ENCODE measurements at places on chromosomes 5 and 9. TPM values are rescaled to one million over a fixed set of nuclear protein-coding genes. Genes with fewer than 3 reads are reported as not detected.

The MEIKIN gene
- total RNA-seq: not detected

The PGM5 gene
- not detected for total RNA-seq

The SLC1A1 gene
- 1.1 TPM for total RNA-seq

The C9 gene
- total RNA-seq: not detected

The NIM1K gene
- total RNA-seq: 0.23 TPM

The PIK3R1 gene
- 5.9 TPM for total RNA-seq

The TRIM14 gene
- total RNA-seq: 13.2 TPM

The SOHLH1 gene
- total RNA-seq: not detected

The C1QTNF2 gene
- 0.15 TPM for total RNA-seq

The LHFPL2 gene
- total RNA-seq: 55.3 TPM

The C1QTNF3 gene
- total RNA-seq: 0.53 TPM

The ANKRD20A1 gene
- total RNA-seq: 1.0 TPM

The ARL10 gene
- 0.61 TPM for total RNA-seq

The OTP gene
- total RNA-seq: 0.03 TPM

The NOL6 gene
- 62.8 TPM for total RNA-seq

The RAB3C gene
- total RNA-seq: not detected

The UGT3A1 gene
- total RNA-seq: not detected

The CDO1 gene
- not detected for total RNA-seq

The ZNF454 gene
- total RNA-seq: not detected

The NR4A3 gene
- 2.1 TPM for total RNA-seq

The ENTREP1 gene
- 0.43 TPM for total RNA-seq

The TSSK1B gene
- not detected for total RNA-seq

The MARVELD2 gene
- total RNA-seq: 2.0 TPM

The ARHGEF39 gene
- total RNA-seq: 19.3 TPM

The MAN1B1 gene
- 42.2 TPM for total RNA-seq

The TGFBI gene
- 1,898 TPM for total RNA-seq

The IFNA6 gene
- not detected for total RNA-seq

The SHOC1 gene
- not detected for total RNA-seq

The SLU7 gene
- total RNA-seq: 37.2 TPM

The UIMC1 gene
- 40.0 TPM for total RNA-seq

The SPATA31D4 gene
- not detected for total RNA-seq

Data from A549 treated with CORT108297 at 1 μM for 4 hours (cell line).